ENCODE measurements at places on chromosomes 6 and 20.

DNA sequence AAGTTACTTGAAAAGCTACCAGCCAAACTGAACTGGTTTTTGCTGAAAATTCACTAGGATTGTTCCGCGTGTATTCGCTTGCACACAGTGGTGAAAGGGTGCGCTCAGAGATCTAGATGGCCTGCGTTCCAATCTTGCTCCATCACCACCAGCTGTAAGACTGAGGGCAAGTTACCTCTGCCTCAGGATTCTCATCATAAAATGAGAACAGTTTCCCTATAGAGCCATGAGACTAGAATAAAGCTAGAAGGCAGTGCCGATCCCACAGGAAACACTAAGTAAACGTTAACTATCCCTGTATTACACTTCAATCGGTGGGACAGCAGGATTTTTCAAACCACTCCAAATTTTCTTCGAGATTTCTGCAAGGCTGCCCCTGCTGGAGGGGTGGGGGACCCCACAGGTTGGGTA, 838 bp downstream of the AHCY start:
- no peak for DNase-seq

- DNase-seq = no peak
Observed at GRCh38 chr20:44621325-44621724, 30.2 kb downstream of the ADA start.

GRCh38 chr20:61217848-61218247, 34.2 kb upstream of the CDH4 start:
- DNase-seq = no peak

DNA sequence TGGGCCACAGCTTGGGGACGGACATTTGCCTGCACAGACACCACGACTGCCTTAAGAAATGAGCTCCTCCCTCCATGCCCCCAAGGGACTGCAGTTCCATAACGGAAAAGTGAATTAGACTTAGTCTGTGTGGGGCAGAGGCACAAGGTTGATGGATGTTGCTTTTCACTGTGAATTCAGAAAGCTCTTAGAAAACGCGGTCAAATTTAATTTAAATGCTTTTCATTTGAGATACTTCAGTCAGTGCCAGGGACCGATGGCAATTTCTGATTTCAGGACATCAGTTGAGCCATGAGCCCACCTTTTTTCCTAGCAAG, 356.4 kb downstream of the KIF16B start:
- DNase-seq = no peak

DNA sequence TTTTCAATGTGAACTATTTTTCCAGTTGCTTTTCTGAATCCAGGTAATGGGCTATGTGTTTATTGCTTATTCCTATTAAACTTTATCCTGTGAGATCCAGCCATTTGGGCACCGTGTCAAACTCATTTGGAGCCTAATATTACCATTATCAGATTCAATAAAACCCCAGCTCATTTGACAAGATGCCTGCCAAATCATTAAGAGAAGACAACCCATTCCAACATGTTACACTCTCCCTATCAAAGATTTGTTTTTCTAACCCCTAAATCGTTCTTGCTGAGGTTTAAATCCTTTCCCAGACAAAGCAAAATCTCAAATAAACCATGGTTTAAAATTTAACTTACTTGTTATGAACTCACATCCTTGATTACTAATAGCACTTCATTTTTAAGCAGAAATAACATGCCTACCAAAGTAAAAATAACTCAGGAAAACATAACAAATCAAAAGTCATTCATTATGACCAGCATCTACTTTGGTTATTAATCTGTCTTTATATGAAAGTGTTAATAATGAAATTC, 130.0 kb upstream of the TCF21 start:
- no peak for DNase-seq

- no peak for DNase-seq
Observed at GRCh38 chr6:131652472-131652871, 15.4 kb downstream of the ENPP3 start.

DNA sequence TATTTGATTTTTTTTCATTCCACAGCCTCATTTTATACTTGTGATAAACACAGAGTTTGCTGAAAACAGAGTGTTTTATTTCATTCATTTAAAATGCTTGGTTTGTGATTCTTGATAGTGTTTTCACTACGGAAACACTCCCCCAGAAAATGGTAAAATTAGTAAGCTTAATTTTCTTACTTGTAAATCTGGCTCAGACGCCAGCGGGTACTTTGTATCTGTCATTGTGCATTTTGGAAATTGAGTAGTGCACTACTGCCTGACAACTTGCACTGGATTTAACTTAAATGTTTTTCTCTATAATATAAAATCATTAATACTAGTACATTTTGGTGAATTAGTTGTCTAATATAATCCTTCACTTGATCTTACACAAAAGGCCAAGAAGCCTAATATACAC, 37.0 kb upstream of the HINT3 start:
- no peak for DNase-seq

DNA sequence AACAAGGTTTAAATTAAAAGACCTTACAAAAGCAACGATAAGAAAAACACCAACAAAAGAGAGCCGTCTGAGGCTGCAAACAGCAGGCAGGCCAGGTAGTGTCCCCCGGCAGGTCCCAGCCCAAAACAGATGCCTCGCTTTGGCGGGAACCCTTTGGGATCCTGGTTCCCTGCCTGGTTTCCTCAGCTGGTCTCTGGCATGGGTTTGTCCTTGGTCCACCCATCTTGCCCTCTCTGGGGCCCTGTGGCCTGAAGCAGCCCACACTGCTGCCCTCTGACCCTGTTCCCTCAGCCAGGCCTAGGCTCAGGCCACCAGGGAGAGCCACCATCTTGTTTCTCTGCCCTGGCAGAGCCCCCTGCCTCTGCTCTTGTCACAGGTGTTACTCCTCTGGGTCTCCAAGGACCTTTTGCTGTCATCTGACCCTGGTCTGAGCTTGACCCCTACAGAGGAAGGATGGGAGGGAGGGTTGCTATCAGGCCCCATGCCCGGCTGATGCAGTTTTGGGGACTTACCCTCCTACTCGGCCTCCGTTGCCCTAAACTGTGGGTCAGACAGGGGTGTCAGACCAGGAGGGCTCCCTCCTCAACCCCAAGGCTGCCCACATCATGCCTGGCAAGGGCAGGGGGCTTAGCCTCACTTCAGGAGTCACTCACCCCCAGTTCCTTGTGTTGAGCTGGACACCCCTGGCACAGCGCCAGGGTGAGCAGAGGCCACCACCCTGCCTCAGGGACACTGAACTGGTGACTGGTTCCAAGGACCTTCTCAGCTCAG, 30.6 kb upstream of the GRM4 start:
- no peak for DNase-seq

GRCh38 chr6:106255306-106255705, 70.3 kb downstream of the ATG5 start:
- DNase-seq = no peak

GRCh38 chr20:40436011-40436410, 253.0 kb downstream of the MAFB start:
- no peak for DNase-seq

All from GM12891 (cell line).